ENCODE measurements at places on chromosomes 7 and 10. TPM values are rescaled to one million over a fixed set of nuclear protein-coding genes. Genes with fewer than 3 reads are reported as not detected.
A peak's percentile ranks its signal among the peaks of the same experiment; 100 is the strongest.

The APBB1IP gene
- 22.0 TPM for polyA plus RNA-seq

The PKD2L1 gene
- not detected for polyA plus RNA-seq

The HELLS gene
- polyA plus RNA-seq: 1.8 TPM

The AIFM2 gene
- 2.6 TPM for polyA plus RNA-seq

The RET gene
- polyA plus RNA-seq: not detected

The COPS6 gene
- 289 TPM for polyA plus RNA-seq

The SSC4D gene
- polyA plus RNA-seq: 0.66 TPM

DNA sequence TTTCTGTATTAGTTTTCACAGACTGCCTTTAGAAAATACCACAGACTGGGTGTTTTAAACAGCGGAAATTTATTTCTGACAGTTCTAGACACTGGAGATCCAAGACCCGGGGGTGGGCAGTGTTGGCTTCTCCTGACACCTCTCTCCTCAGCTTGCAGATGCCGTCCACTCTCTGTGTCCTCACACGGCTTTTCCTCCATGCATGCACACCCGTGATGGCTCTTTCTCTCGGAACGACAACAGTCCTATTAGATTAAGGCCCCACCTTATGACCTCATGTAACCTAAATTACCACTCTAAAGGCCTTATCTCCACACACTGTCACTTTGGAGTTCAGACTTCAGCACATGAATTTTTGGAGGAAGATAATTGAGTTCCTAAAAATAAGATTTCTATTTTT is 142.9 kb upstream of the VWC2 start:
- no peaks in the 10 kb centered on the region for H3K36me3 ChIP-seq
- H3K4me1 ChIP-seq: no peaks in the 10 kb centered on the region
- no peaks in the 10 kb centered on the region for H3K27me3 ChIP-seq
- no peak for DNase-seq
- H3K27ac ChIP-seq: no peak overlapping the region

DNA sequence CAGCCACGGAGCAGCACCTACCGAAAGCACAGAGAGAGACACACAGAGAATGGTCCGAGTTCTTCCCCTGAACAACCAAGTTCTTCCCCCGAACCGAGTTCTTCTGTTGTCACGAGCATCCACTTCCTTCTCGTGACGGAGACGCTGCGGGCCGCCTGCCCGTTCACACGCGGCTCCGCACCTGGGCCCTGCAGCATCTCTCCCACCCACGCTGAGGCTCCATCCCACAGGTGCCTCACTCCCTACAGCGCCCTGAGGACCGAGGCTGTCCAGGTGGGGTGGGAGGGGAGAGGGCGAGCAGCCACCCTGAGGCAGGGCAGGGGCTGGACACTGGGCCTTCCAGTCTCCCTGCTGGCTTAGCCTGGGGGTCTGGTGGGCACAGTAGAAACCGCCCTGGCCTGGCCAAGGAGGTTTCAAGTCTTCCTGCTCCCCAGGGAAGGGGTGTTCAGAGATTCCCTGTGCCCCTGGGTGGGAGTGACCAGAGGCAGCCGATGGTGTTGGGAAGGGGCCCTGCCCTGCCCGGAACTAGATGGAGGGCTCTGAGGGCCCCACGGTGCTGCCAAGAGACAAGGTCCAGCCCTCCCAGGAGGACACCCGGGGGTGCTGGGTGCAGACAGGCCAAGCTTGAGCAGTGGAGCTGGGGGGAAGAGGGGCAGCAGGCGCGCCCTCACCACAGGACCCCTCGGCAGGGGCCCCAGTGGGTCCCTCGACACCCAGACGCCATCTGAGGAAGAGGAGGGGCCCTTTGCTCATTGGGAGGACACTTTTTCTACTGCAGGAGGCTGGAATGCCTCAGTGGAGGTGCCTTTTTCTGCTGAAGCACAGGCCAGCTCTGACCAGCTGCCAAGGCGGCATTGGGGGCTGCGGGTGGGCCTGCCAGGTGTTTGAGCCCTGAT is 5.2 kb upstream of the NKX6-2 start:
- no peaks in the 10 kb centered on the region for H3K36me3 ChIP-seq
- H3K27ac ChIP-seq: no peak overlapping the region
- H3K4me3 ChIP-seq: no peak overlapping the region
- peaks cover 2% of the 10 kb centered on the region for H3K27me3 ChIP-seq
- no peaks in the 10 kb centered on the region for H3K4me1 ChIP-seq

DNA sequence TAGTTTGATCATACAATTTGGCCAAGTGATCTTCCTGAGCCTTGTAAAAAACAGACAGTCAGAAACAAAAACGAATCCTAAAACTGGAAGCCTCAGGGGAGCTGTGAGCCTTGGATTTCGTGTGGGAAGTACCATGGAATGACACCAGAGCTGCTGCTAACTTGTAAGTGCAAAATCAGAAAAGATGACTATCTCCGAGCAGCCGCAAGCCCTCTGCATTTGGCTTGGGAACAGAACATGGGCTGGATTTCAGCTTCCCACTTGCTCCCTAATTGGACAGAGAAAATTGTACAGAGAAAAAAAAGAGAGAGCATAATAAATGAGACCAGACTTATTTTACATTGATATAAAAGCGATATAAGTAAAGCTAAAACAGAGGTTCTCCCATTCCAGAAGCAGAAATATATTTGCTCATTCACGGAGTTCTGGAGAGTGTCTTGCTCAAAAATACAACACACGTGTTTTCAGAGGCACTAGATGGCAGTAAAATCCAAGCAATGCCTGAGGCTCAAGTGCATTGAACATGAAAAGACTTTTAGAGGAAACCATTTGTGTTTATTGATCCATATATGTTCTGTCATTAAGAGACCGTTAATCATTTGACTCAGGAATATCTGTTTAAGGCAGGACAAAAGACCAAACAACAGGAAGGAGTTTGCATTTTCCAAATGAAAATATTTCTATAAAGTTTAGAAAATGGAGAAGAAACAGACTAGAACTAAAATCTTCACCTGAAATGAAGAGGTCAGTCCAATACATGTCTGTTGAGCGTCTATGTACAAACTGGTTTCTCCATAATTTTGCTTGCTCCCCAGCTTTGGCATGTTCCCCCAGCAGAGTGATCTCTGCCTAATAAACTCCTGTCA is 78.3 kb upstream of the SLC26A5 start:
- H3K4me3 ChIP-seq: no peak overlapping the region
- no peaks in the 10 kb centered on the region for H3K36me3 ChIP-seq
- no peaks in the 10 kb centered on the region for H3K4me1 ChIP-seq

DNA sequence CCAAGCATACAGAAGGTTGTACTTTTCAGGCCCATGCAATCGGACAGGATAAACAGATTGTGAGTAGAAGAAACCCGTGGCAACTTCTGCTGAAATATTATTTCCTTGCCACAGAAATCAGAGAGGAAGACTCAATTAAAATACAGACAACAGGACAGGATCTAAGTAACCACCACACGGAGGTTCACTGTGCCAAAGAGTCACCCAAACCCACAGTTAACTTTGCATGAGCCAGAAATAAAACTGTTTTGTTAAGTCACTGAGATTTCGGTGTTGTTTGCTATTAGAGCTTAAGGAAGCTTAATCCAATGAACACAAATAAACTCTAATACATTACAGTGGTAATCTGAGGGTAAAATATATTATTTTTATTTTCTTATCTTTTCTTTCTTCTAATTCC is 14.0 kb downstream of the PNPLA8 start:
- no peak for DNase-seq
- no peaks in the 10 kb centered on the region for H3K27me3 ChIP-seq
- H3K27ac ChIP-seq: no peak overlapping the region

DNA sequence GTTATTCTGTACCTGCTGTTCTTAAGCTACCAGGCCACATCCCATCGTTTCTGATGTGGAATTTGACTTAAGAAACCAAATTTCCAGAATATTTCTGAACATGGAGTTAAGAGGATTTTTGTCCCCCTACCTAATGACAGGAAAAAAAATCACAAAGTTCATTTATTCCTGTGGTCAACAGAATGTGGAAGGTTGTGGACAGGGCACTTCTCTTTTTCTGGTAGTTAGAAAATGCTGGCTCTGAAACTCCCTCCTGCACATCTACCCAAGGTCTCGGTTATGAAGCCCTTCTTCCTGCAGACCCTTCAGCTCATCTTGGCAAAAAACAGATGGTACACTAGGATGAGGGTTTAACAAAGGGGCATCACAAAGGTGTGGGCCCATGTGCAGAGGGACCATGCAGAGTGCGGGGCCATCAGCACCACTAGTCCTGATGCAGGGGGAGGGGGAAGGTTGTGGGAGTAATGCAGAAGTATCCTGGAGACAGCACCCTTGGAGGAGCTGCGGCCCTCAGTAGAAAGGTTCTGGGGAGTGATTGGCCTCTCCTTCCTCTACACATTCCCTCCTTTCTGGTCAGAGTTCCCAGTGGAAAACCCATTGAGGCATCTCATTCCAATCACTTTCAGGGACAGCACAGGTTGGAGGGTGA is 9.8 kb downstream of the ALOX5 start:
- H3K27me3 ChIP-seq: no peaks in the 10 kb centered on the region
- H3K4me1 ChIP-seq: no peaks in the 10 kb centered on the region
- no peaks in the 10 kb centered on the region for H3K36me3 ChIP-seq
- no peak for DNase-seq

DNA sequence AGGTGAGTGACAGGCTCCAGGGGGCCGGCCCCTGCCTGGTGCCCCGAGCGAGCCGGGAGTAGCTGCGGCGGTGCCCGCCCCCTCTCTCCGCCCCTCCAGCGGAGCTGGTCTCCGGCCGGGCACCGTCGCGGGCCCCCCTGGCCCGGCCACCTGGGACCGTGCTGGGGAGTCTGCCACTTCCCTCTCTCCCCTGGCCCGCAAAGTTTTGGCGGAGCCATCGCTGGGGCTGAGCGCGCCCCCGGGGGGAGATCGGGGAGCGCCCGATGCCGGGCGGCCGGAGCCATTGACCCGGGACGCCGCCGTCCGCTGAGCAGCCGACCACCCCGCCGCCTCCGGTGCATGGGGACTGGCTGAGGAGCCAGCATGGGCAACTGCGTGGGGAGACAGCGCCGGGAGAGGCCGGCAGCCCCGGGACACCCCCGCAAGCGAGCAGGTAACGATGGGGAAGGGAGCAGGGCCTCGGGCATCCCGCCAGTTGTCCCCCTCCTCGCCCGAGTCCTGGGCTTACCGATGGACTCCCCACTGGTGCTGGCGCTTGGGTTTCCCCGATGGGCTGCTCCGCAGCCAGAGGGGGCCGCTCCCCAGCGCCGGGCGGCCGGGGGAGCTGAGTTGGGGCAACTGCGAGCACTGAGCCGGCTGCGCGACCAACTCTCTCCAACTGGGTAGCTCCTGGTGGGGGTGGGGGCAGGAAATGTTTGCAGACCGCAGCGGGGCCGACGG is at the start of gene UBTD1:
Gene UBTD1 (plus strand): TSS at position 84 of the 720 bp plus-strand sequence. CDS start 280 bp downstream, at position 364.
- H3K27ac ChIP-seq: peak within 1 kb of the TSS; percentile 96
- peaks cover 33% of the 10 kb centered on the region for H3K4me1 ChIP-seq
- peaks cover 19% of the 10 kb centered on the region for H3K27me3 ChIP-seq

GRCh38 chr10:91528080-91528479 is 104.8 kb downstream of the PPP1R3C start:
- no peak overlapping the region for H3K4me3 ChIP-seq
- no peaks in the 10 kb centered on the region for H3K36me3 ChIP-seq
- H3K27me3 ChIP-seq: peaks cover 7% of the 10 kb centered on the region
- no peak for DNase-seq

- H3K4me3 ChIP-seq: no peak overlapping the region
- no peaks in the 10 kb centered on the region for H3K27me3 ChIP-seq
- DNase-seq: no peak
- H3K4me1 ChIP-seq: no peaks in the 10 kb centered on the region
- H3K36me3 ChIP-seq: no peaks in the 10 kb centered on the region
Observed at GRCh38 chr7:22195397-22196172, 161.4 kb downstream of the RAPGEF5 start.

DNA sequence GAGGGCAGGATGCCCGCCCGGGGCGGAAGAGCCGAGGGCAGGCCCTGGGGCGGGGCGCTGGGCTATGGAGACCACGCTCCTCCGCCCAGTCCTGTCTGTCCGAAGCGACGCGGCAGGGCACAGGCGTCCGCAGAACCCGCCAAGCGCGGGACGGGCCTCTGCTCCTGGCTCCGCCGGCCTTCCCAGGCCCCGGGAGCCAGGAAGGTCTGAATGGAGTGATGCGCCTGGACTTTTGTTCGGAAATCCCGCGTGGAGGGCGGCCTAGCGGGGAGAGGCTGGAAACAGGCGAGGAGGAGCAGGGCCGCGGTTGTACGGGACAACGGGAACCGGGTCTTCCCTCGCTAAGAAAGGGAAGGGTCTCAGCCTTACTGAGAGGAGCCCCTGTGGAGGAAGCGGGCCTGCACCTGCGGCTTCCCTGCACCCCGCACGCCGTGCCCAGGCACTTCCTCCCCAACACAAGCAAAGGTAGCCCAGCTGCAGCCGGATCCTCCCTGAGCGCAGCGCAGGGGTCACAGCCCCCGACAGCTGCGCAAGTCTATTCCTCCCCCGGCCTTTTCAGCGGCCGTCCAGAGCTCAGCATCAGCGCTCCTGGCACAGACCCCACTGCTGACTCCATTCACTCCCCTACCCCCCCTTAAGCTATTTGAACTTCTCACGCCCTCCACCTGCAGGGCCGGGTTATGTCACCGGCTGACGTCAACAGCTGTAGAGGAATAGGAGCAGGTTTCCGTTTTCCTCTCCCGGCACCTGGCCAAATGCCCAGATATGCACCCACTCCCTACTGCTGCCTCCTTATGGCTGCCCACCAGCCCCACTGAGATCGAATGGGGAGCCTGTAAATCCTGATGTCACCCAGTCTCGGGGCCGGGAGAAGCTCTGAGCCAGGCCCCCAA is 143.2 kb upstream of the RET start:
- H3K36me3 ChIP-seq: no peaks in the 10 kb centered on the region
- peaks cover 3% of the 10 kb centered on the region for H3K27me3 ChIP-seq
- H3K27ac ChIP-seq: no peak overlapping the region
- H3K4me1 ChIP-seq: no peaks in the 10 kb centered on the region

GRCh38 chr10:123044391-123044790 is 35.6 kb downstream of the ACADSB start:
- peaks cover 2% of the 10 kb centered on the region for H3K27me3 ChIP-seq
- H3K27ac ChIP-seq: no peak overlapping the region
- H3K4me3 ChIP-seq: no peak overlapping the region
- H3K36me3 ChIP-seq: peaks cover 13% of the 10 kb centered on the region

DNA sequence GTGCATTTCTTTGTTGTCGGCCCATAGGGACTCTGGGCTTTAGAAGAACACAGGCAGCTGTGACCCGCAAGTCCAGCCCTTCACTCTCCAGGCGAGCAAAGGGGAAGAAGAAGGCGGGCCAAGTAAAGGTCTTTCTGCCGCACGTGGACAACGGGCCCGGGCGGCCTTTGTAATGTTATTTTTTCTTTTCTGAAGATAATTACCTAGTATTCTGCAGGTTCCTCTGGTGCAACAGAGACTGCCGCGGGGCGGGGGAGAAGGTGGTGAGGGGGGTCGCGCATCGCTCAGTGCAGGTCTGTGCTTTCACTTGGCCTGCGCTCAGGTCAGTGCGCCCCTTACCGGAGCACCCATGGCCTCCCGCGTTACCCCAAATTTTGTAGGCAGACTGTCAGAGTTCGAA is 7.1 kb upstream of the TBX20 start:
- no peak overlapping the region for H3K27ac ChIP-seq
- DNase-seq: no peak
- no peak overlapping the region for H3K4me3 ChIP-seq
- peaks cover 48% of the 10 kb centered on the region for H3K27me3 ChIP-seq
- H3K4me1 ChIP-seq: no peaks in the 10 kb centered on the region

All from immature natural killer cell (primary cell).